Non-pigmented ciliary epithelial cell (primary cell): ENCODE measurements at places on chromosomes 13 and 19.

- DNase-seq, result no peak
These were observed 116.9 kb downstream of the SIPA1L3 start for GRCh38 chr19:38023671-38024541.

DNA sequence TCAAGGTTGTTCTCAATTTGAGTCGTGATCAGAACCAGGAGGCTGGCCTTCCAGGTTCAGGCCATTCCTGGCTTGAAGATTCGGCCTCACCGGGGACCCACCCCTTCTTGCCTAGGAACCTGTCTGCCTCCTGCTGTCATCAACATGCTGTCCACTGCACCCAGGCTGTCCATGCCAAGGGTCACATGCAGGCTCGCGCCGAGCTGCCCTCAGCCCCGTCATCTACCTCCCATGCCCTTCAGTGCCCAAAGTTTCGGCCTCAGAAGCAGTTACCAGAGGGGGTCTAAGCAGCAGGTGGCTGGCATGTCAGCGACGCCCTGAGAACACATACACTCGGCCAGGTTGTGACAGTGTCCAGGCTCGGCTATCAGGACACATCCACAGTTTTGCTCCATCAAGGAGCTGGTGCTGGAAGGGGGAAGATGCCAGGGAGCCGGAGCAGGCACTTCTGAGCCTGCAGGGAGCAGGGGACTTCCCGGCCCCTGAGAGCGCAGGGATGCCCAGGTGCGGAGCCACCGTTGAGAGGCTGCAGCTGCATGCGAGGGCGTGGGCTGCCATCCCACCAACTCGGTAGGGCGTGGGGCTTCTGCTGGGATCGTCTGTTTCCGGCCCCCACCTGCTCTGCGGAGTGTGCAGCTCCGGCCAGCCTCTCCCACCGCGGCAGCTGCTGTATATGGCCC is 590.9 kb upstream of the SLITRK5 start:
- no peak for DNase-seq

DNA sequence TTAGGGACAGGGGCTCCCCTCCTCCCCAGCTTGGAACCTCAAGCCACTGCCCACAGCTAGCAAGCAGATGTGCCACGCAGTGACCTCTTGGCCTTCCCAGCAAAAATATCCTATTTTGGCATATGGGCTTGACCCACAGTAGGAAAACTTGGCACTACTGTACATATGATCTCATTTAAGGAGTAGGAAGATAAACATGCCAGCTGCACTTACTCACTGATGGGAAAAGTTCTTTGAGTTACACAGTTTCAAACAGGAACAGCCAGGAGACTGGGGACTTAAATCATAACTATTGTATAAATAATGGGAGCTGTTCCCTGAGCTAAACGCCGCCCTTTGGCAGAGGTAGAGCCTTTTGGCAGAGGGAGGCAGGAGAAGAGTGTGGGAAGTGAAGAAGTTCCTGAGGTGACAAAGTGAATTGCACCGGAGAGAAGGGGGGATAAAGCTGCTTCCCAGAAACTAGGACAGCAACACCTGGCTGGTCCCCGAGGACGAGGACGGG is 6.1 kb downstream of the SACS start:
- peak; percentile 78 for DNase-seq

GRCh38 chr19:29677001-29677817 is 11.9 kb downstream of the PLEKHF1 start:
- DNase-seq, result no peak

DNA sequence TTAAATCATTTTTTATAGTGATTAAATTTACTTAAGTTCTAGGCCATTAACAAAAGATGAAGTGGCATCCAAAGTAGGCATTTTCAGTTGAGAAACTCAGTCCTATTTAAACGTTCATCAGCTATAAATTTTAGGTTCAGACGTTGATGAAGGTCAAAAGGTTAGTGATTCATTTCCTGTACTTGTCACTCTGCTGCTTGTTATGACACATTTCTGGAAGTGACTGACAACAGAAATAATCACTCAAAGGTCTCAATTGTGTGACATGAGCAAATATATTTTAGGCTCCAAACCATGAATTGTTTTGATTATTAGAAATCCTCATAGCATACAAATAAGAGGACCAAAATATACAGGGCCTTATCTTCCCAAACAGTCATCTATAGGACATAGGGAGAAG is 10.3 kb upstream of the EDNRB start:
- DNase-seq, result no peak
